ENCODE measurements at places on chromosomes 3 and 15. TPM values are rescaled to one million over a fixed set of nuclear protein-coding genes. Genes with fewer than 3 reads are reported as not detected.

GRCh38 chr15:73354241-73354640 is 14.5 kb downstream of the HCN4 start:
- no peak for DNase-seq

GRCh38 chr3:112002096-112002971 is 3.6 kb downstream of the TAGLN3 start:
- peak; percentile 70 for DNase-seq

DNA sequence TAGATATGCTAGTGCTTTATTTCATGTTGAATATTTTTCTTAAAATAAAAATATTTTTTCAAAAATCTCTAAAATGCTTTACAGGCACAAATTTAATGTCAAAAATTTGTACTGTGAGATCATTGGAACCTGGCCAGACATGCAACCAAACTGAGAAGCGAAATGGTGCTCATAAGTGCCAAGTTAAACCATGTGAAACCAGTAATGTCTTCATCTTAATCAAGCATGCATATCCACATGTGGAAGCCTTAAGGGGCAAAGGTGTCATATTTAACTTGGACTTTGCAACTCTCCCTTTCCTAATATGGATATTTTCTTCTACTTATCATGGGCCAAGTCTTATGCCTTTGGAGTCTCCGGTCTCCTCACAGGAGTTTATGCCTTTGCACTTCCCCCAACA is 208.9 kb upstream of the COL8A1 start:
- DNase-seq = no peak

- DNase-seq = no peak
These were observed 393.4 kb upstream of the NR2F2 start for GRCh38 chr15:95937128-95937528.

- DNase-seq = no peak
These were observed 26.7 kb downstream of the NRROS start for GRCh38 chr3:196666001-196666867.

DNA sequence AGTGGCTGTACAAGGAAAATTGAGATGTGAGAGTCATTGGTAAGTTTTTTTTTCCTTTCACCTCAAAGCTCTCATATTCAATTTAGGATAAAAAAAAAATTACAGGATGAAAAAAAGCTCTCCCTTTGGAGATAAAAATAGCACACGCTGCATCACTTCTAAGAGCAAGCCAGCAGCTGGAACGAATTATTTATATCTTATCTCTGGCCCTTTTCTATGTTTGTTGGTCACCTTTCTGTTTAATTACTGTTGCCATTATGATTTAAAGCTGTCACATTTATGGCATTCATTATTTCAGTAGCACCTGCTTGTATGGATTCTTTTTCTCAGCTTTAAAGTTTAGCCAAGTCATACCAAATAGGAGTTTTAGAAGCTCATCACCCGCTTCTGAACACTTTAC is 171.6 kb upstream of the PDZRN3 start:
- DNase-seq = no peak

DNA sequence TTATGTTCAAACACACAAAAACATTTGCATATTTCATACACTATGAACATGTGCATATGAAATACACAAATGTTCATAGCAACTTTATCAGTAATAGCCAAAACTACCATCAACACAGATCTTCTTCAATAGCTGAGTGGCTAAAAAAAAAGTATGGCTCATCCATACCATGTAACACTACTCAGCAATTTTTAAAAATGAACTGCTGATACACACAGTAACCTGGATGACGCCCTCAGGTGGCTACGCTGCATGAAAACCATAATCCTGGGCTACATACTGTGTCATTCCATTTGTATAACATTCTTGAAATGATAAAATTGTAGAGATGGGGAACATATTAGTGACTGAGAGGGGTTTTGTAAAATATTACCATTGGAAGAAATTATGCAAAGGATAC is 243.6 kb downstream of the MAGI1 start:
- DNase-seq = peak; percentile 3

DNA sequence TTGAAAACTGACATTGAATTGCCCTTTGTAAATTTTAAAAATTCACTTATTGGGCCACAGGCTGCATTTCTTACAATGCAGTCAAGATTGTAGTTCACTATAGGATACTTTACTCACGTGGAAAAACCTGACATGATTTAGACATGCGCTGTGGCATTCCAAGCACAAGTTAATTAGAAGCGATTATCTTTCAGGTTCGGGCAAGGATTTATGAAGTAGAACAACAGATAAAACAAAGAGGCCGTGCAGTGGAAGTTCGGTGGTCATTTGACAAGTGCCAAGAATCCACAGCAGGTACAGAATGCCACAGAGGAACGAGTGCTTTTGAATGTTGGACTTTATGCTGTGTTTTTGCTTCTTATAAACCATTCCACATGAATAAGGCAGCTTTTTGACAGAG is 37.8 kb downstream of the GPR171 start:
- DNase-seq = no peak

DNA sequence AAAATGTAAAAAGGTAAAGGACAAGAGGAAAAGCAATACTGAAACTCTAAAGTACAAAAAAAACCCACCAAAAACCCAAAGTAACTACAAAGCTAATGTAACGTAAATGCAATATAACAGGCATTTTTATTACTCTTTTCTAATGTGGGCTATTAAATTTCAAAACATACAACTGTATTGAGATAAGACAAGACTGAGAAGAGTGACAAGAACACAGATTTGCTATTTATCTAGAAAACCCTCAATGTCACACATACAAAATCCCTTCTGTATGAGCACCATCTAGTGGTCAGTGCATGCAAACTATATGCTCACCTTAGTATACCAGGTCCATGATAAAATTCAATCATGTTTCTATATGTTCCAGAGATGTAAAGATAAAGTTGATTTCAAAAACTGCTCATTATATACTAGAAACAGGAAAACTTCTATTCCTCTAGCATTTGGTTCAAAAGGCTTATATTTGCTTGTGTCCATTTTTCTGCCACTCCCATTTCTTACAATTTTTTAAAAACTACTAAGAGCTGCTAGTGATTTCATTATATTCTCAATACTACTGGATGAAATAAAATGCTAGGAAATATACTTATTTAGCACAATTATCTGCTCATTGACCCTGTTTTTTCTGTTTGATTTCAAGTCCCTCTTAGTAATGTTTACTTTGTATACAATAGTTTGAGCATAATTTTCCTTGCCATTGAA is 111.4 kb downstream of the DLG1 start:
- no peak for DNase-seq

DNA sequence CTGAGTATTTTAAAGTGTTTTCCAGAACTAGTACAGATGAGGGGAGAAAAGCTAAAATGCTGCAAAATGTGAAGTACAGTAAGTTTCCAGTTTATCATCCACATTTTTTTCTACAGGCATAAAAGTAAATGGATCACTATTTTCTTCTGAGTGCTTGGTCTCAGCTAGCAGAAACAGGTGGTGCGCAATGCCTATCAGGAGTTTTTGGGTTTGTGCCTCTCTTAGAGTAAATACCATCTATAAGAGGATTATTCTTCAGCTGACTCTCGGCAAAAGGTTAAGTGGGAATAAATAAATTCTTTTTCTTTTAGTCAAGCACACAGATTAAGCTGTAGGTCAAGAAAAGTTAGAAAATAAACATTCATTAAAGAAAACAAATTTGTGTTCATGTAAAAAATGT is 1027.7 kb downstream of the PLOD2 start:
- DNase-seq = no peak

DNA sequence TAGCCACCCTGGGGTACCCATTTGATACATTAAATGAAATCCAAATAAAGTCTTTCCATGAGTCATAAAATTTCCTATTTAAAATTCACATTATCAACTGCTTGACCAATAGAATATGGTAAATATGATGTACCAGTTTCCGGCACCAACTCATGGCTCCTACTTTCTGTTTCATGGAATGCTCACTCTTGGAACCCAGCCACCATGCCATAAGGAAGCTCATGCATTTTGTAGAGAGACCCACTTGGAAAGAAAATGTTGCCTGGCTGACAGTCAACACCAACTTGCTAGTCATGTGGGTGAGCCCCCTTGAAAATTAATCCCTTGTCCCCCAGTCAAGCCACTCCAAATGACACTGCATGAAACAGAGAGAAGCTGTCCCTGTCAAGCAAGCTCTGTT is 57.2 kb downstream of the WWTR1 start:
- DNase-seq = no peak

DNA sequence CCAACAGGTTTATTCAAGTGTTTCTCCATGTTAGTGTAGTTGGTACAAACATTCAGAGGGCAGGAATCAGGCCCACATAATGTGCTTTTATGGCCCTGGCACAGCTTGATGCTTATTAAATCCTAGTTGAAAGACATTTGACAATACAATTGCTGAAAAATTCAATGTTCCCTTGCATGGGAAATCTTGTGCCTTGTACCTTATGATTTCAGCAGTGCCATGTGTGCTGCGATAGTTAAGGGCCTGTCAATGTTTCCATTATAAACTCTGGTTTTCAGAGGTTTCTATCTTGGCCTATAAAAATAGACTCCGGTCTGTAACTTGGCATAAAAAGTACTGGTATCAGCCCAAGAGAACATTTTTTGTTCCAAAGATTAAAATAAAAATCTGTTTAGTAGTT is 207.2 kb downstream of the TBC1D5 start:
- no peak for DNase-seq

GRCh38 chr15:51190424-51191068 is 95.8 kb upstream of the TNFAIP8L3 start:
- no peak for DNase-seq

- no peak for DNase-seq
These were observed 27.8 kb downstream of the STAC start for GRCh38 chr3:36408146-36408545.

- no peak for DNase-seq
These were observed 273.0 kb upstream of the COL8A1 start for GRCh38 chr3:99365396-99365795.

- DNase-seq = no peak
These were observed 3.8 kb upstream of the CAMP start for GRCh38 chr3:48219543-48219942.

DNA sequence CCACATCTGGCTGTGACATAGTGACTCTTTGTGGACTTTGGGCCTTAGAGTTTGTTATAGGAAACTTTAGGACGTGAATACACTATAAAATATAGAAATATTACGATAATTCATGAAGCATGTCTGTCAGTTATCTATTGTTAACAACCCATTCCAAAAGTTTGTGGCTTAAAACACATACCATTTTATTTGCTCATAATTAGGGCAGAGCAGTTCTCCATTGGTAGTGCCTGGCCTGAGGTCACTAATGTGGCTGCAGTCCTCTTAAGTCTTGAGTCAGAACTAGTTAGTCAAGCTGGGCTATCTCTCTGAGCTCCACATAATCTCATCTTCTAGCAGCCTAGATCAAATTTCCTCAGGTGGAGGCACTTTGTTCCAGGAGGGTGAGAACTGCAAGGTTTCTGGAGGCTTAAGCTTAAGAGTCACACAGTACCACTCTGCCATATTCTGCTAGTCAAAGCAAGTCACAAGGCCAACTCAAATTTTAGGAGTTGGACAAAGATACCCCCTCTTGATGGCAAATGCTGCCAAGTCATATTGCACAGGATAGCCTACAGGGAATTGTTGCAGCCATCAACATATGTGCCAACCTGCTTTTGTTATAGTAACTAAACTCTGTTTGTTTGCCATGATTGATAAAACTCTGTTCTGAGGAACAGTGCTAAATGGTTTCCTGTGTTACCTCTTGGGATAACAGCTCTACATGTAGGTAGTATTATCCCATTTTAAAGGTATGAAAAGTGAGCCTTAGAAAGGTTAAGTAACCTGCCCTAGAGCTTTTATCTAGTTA is 8.7 kb downstream of the ATXN7 start:
- DNase-seq = no peak

- DNase-seq = no peak
These were observed 636.1 kb upstream of the NAALADL2 start for GRCh38 chr3:174223042-174223441.

GRCh38 chr3:154718053-154718452 is 288.1 kb upstream of the GPR149 start:
- no peak for DNase-seq

GRCh38 chr3:14577897-14578296 is 37.8 kb upstream of the GRIP2 start:
- DNase-seq = no peak

- no peak for DNase-seq
These were observed 529.8 kb downstream of the DIPK2A start for GRCh38 chr3:144501467-144501866.

GRCh38 chr15:88992216-88992615 is 79.0 kb upstream of the MFGE8 start:
- DNase-seq = no peak

GRCh38 chr3:171352387-171352935 is 107.7 kb downstream of the TNIK start:
- no peak for DNase-seq

GRCh38 chr3:15804553-15805095 is 6.8 kb upstream of the ANKRD28 start:
- no peak for DNase-seq

DNA sequence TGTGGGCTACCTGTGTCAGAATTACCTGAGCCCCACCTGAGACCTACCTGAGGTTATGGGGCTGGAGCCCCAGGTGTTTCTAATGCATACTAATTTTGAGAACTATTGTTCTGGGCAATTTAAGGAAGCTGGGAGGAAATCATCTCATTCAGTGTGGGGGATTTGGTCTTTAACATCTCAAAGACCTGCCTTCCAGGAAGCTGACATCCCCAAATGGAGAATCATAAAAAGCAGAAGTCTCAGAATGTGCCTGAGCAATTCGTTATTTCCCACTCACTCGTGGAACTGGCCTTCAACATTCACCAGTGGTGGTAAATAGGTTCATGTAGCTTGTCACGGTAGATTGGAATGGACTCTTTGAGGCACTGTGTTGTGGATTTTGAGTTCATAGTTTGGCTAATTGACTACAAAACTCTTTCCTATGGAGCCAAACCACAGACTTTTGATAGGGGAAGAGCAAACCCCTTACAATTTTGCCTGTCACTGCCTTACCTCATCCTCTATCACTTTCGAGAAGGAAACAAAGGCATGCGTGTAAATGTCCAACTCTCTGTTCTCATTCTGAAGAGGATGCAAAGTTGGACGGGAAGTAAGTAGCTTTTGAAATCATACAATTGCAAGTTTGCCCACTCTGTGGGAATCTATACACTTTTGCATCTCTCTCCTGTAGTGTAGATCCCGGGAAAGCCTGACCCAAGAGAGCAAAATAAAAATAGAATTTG is 521.0 kb upstream of the MDFIC2 start:
- DNase-seq = no peak

- no peak for DNase-seq
These were observed 501.5 kb upstream of the THBS1 start for GRCh38 chr15:39079296-39079847.

GRCh38 chr3:132569153-132569552 is 27.9 kb upstream of the ACKR4 start:
- no peak for DNase-seq

The STAB1 gene
- 101 TPM for total RNA-seq

The TMEM158 gene
- total RNA-seq = 1.2 TPM

The LTK gene
- 2.4 TPM for total RNA-seq

The NRROS gene
- 6.2 TPM for total RNA-seq

The AMT gene
- total RNA-seq = 5.8 TPM

The A4GNT gene
- total RNA-seq = not detected

The DNAH1 gene
- total RNA-seq = 3.4 TPM

The IGDCC3 gene
- not detected for total RNA-seq

The PPIP5K1 gene
- total RNA-seq = 9.8 TPM

The TLR9 gene
- total RNA-seq = not detected
